ENCODE measurements at places on chromosomes 6 and 20. TPM values are rescaled to one million over a fixed set of nuclear protein-coding genes. Genes with fewer than 3 reads are reported as not detected.

The DEFB123 gene
- not detected for total RNA-seq

GRCh38 chr6:46651006-46651405, 1.6 kb downstream of the CYP39A1 start:
- DNase-seq, result no peak

The ATP9A gene
- 9.0 TPM for total RNA-seq

GRCh38 chr6:44560458-44561059, 173.1 kb downstream of the CDC5L start:
- DNase-seq, result no peak

The PDE10A gene
- total RNA-seq, result 8.7 TPM

DNA sequence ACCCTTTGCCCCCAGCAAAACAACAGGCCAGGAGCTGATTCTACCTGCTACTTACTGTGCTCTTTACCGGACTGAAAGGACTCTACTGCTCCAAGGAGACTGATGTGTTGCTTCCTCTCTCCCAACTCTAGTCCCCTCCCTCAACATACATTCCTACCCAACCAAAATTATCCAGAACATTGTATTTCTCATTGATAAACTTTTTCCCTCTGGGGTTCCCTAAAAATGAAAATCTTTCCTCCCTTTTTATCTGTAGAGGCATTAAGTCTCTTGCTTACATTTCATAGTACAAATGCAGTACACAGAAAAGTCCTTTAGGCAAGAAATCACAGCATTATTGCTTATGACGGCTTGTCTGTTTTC, 940 bp upstream of the HS3ST5 start:
- DNase-seq, result no peak

The SPATS1 gene
- not detected for total RNA-seq

GRCh38 chr20:53926428-53927028, 143.9 kb downstream of the BCAS1 start:
- DNase-seq, result no peak

The CCN6 gene
- not detected for total RNA-seq

GRCh38 chr20:4088766-4089165, 73.4 kb upstream of the RNF24 start:
- DNase-seq, result peak; percentile 9

Data from spleen (tissue), 13 donors.